HFF-Myc (cell line): ENCODE measurements at places on chromosomes 16 and 17.

- no peak for DNase-seq
Measured at GRCh38 chr16:8949536-8950418, 13.9 kb downstream of the USP7 start.

- no peak for DNase-seq
Measured at GRCh38 chr16:49442805-49443204, 69.2 kb downstream of the C16orf78 start.

- no peak for DNase-seq
Measured at GRCh38 chr17:57513569-57513968, 231.5 kb downstream of the CCDC182 start.

DNA sequence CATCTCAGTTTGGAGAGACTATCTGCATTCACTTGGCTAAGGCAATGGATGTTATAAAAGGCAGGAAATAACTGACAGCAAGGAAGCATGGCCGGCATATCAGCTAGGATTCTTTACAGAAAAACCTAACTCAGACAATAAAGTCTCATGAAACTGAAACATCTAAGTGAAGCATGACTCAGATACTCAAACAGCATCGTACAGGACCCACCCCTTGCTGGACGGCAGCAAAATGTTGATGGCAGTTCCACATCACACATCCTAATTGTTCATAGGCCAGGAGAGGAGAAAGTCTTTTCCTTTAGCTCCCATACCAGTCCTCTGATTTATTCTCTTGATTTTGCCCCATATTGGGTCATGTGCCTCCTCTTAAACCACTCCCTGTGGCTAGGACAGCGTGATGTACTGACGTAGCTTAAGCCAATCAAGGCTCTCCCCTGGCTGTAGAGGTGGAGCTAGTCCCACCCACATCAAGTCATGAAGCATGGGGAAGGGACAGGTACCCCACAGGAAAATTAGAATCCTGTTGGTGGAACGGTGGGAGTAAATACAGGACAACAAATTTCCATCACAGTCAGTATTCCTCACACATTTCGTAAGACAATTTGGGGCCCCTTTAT, 178.9 kb downstream of the IRX3 start:
- DNase-seq: no peak

- no peak for DNase-seq
Measured at GRCh38 chr16:29993903-29994599, 1.4 kb downstream of the HIRIP3 start.

- DNase-seq: no peak
Measured at GRCh38 chr17:40967582-40967981, 834 bp upstream of the KRT39 start.
